ENCODE measurements at places on chromosomes 6 and 20.
A peak's percentile ranks its signal among the peaks of the same experiment; 100 is the strongest.

DNA sequence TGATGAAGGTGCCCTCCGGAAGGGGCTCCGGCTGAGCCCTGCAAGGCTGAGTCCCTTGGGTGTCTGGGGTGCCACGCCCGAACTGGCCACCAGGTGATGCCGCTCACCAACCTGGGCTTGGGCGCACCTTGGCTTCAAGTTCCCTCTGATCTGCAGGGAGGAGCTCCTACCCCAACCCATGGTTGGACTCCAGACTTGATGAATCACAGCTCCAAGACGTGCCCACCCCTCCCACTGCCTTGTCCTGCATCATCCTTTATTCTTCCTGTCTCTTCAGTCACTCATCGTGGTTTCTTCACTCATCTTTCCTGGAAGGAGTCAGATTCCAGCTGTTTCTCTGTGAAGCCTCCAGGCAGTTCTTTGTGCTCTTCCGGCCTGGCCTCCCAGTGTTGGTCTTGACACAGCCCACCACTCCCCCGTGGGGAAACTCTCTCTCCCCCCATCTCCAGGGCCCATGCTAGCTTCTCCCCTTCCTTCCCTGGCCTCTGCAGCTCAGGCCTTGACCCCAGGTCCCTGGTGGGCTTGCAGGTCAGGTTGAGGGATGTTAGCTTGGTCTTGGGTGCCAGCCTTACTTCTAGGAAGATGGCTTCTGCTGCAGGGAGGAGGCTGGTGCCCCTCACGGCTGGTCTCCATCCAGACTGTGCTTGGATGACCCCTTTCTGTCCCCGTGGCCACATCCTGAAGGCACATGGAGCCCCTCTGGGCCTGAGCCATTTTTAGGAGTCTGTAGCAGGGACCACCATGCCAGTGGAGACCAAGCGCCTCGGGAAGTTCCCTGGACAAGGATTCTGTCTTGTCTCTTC, 2.6 kb upstream of the ZBP1 start:
- peak; percentile 48 for DNase-seq

DNA sequence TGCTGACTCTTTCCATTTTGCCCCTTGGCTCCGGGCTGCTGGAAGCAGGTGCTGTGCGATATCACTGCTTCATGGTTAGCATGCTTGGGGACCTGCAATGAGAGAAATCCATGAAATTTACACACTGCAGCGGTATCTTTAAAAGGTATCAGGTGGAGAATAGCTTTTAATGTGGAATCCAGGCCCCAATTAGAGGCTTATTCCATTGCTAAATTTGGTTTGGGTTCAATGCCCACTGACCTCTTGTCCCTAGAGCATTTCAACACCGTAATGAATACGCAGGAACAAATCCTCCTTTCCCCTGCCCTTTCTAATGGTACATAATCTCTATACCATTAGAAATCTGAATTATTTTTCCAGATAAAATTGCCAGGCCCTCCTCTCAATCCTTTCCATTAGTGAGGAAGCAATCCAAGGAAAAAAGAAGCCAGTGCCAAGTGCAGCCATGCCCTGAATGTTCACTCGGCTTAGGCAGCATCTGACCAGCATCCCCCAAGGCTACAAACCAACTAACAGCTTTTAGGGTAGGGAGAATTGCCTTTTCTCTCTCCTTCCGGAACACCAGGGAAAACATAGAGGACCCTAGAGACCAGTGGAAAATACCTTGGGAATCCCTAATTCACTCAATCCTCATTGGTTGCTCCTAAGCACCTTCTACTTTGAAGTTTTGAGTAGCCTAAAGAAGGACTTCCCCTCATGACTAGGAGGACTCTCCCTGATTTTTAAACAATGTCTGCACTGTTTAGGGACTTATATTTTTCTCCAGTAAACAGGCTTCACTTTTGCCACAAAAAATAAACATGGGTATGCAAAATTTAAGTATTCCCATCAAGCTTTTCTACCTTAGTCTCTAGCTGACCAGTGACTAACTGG, 143.1 kb downstream of the QRSL1 start:
- no peak for DNase-seq

DNA sequence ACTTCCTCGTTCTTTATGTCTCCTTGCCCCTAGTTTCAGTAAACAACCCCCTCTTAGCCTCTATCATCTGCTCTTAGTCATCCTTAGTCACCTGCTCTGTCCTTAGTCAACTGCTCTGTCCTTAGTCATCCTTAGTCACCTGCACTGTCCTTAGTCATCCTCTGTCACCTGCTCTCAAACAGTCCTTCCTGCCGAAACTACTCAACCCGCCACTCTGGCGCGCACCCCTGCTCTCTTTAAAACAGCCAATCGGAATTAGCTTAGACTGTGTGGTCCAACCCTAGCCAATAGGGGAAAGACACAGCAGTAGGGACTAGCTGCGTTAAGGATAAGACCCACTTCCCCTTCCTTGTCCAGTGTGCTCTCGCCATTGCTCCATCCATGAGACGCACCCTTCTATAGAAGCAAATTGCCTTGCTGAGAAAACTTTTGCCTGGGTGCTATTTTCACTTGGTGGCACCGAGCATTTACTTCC, 73.9 kb downstream of the BACH2 start:
- peak; percentile 64 for DNase-seq

- no peak for DNase-seq
Measured at GRCh38 chr6:52718550-52718949, 44.7 kb downstream of the GSTA2 start.

DNA sequence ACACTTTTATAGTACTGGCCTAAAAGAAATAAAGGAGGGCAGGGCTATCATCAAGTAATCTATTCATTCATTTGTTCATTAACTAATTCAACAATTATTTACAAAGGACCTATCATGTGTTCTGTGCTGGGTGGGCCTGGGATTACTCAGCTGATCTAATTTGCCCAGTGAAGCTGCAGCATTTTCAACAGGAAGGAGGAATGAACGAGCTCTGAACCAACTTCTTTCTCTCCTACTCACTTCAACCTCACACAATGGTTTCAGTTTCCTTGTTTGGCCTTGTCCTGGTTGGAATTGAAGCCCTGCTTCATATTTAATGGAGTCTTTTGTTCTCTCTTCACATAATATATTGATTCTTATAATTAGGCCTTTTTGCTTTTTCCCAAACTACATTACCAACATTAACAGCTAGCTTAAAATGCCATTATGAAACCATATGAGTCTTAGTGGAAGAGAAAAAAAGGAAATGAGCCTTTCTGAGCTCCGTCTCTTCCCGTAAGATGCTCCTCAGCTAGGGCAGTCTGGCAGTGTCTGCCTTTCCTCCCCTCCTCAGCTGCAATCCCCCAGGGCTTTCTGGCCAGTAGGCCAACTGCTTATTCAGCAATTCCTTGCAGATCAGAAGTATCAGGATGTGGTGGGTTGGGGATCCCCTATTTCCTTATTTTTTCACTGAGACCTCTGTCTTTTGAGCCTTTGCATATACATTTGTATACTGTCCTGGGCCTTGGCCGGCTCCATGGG, 79.4 kb upstream of the NRN1 start:
- DNase-seq, result no peak

GRCh38 chr6:146433881-146434731, 109.5 kb upstream of the RAB32 start:
- no peak for DNase-seq

- DNase-seq, result no peak
Measured at GRCh38 chr6:150322466-150322871, 46.3 kb upstream of the IYD start.

GRCh38 chr6:149963462-149964307, at the start of gene ULBP1:
ULBP1 (plus strand) TSS chr6:149963943; CDS start chr6:149964050, 107 bp downstream.
- DNase-seq, result peak; percentile 74

GRCh38 chr6:169221264-169221663, 32.4 kb downstream of the THBS2 start:
- DNase-seq, result no peak

- DNase-seq, result no peak
Measured at GRCh38 chr6:1629316-1629715, 19.6 kb downstream of the FOXC1 start.

DNA sequence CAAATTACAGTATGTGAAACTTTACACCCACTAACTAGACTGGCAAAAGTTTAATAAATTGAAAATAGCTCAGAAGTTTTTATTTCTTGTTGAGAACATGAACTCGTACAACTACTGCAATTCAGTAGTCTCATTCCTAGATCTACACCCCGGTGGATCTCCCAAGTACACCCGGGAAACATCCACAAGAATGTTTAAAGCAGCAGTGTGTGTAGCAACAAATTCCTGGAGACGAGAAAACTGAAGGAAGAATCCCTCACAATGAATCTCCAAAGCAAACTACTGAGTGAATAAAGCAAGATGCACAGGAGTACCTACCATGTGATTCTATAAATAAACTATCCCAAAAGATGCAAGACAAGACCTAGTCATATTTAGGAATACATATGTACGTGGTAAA, 954.0 kb upstream of the MAP3K7 start:
- DNase-seq, result no peak

DNA sequence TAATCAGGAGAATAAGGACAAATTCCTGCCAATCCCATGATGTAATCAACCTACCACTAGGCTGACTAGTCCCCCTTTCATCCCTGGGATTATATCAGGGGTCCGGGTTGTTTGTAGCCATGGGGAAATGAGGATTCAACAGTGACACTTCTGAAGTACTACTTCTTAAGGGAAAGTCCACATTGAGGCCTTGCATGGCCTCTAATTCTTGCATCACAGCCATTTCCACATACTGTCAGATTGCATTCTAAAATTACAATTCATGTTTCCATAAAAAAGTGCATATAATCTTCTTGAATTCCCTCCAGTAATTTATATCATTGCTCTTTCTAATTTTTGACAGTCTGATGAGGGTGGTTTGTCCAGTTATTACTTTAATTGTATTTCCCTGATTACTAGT, 184.2 kb downstream of the PHF3 start:
- DNase-seq, result no peak

DNA sequence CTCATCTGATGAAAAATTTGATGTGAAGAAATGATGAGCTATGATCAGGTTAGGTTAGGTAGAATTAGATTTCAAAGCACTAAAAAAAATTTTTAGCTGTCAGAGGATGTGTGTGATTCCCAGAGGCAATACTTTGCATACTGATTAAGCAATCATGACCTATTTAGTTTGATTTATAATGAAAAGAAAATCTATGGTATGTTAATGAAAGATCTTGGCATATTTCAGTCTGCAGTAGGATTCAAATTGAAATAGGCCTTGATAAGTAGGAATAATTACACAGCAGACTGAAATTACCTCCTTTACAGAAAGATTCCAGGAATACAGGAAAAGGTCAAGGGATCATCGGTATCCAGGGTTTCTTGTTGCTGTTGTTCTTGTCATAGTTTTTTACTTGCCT, 69.3 kb downstream of the HDDC2 start:
- DNase-seq, result no peak

DNA sequence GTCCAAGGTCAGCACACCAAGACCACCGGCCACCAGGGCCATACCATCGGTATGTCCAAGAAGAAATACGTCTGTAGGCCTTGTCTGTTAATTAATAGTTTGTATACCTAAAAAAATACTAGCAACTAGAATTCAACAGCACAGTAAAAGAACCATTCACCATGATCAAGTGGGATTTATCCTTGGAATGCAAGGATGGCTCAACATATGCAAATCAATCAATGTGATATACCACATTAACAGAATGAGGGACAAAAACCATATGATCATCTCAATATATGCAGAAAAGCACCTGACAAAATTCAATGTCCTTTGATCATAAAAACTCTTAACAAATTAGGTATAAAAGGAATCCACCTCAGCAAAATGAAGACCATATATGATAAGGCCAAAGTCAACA, 24.4 kb downstream of the RPP40 start:
- no peak for DNase-seq

GRCh38 chr6:70680396-70680795, 12.7 kb downstream of the SMAP1 start:
- no peak for DNase-seq

DNA sequence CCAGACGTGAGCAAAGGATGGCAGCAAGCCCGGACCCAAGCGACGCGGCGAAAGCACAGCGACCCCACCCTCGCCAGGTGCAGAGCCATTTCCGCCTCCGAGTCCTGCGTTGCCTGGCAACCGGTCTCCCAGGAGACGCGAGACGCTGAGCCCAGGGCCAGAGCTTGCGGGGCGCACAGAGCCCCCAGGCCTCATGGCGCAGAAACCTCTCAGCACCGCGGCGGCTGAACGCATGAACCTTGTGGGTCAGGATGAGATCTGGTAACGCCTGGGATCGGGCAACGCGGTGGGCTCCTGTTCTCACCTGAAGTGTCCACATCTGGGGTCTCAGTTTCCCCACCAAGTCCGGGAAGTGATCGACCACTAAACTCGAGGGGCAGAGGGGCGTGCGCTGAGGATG, 77.7 kb downstream of the ANKRD60 start:
- DNase-seq, result no peak

- DNase-seq, result no peak
Measured at GRCh38 chr6:43705996-43706395, 18.4 kb upstream of the MRPS18A start.

- peak; percentile 59 for DNase-seq
Measured at GRCh38 chr6:5851261-5851757, 155.4 kb downstream of the NRN1 start.

DNA sequence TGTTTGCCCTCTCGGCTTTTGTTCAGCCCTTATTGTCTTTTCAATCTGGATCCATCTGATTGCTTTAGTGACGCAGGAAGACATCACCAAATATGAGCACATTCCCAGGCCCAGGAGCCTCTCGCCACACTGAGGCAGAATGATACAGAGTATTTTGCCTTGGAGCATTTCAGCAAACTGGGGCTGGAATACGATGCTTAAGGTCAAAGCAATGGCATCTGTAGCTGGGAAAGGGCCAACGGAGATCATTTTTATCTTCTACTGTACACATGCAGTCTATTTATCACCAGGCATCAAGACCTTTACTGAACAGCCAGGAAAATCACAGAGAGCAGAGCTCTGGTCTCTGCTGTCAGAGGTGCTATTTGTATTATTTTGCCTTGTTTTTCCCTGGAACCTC, 655.3 kb downstream of the RNF144B start:
- no peak for DNase-seq

DNA sequence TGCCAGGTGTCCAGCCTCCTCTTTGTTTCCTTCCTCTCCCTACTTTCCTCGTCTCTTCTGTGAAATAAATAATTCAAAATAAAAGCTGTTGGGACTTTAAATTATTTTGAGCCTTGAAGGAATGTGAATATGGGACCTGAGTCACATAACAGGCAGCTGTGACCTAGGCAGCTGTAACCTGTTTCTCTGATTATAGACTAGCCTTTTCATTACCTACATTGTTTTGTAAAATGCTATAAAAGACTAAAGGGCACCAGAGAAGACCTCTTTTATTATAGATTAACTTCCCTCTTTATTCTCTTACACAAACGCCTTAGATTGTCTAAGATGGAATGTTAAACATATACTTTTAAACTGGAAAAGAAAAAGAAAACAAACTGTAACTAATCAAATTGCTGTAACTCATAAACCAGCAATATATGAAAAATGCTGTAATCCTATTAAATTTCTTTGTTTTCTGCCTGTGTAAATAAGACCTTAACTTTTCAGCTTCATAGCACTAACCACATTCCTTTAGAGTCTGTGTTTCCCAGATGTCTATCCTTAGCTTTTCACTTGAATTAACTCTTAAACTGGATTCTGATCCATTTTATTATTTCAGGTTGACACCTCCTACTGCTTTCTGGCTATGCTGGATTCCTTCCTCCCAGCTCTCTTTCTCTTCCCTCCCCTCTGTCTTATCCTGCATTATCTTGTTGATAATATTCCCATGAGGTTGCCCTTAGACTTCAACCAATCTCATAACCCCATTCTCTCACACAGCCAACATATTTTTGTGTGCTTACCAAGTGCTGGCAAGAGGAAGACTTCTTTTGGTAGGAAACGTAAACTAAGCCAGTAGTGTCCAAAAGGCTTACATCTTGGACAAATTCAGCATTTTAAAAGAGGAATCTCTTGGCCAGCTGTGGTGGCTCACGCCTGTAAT, 69.2 kb downstream of the TPD52L1 start:
- DNase-seq, result no peak

Measured in activated CD4-positive, alpha-beta T cell treated with anti-CD3 and anti-CD28 coated beads, Interleukin-2, amount 50 U/mL, for 24 hours (primary cell).